ENCODE measurements at places on chromosomes 4 and X. TPM values are rescaled to one million over a fixed set of nuclear protein-coding genes. Genes with fewer than 3 reads are reported as not detected.

The MAGEA9B gene
- polyA plus RNA-seq = not detected

- no peak for DNase-seq
- H3K27ac ChIP-seq = peak overlapping the region; percentile 59
- no peaks in the 10 kb centered on the region for H3K36me3 ChIP-seq
- H3K4me3 ChIP-seq = no peak overlapping the region
- H3K4me1 ChIP-seq = peaks cover 57% of the 10 kb centered on the region
Observed at GRCh38 chr4:158767451-158767850, 1.4 kb upstream of the FNIP2 start.

DNA sequence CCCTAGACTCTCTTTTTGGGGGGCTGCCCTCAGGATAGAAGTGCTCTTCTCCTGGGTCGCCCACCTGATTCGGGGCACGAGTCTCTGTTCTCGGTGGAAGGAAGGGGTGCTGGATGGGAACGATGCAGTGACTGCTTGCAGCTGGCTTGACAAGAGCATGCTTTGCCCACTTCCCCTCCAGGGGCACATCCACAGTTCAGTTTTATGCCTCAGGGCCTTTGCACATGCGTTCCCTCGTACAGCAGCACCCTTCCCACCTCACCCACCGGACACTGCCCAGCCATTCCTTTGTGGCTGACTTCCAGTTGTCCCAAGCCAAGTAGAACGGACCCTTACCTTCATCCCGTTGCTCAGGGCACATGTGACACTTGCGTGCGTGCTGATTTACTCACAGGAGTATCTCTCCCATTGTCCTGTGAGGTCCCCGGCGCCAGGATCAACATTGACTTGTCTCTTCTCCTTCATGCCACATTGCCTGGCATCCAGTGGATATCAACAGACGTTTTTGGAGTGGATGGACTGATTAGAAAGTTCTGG, 60.0 kb downstream of the C4orf50 start:
- no peaks in the 10 kb centered on the region for H3K4me1 ChIP-seq
- no peak overlapping the region for H3K27ac ChIP-seq
- H3K36me3 ChIP-seq = no peaks in the 10 kb centered on the region
- no peaks in the 10 kb centered on the region for H3K27me3 ChIP-seq
- no peak overlapping the region for H3K4me3 ChIP-seq

DNA sequence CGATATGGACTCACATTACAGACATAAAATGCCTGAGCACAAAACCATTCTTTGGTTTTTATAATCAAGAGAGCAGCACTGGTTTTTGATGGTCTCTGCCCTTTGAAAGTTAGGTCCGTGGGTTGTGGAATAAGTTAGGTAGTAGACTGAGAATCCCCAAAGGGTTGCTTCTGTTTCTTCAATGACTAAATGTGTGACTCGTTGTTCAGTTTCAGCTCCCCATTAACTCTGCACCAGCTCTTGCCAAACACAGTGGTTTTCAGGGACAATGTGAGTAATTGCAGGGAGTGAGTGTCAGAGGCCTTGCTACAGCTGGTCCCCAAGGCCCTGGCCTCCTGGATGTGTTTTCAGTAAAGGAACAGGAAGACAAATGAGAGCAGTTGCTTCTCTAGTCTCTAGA, 24.8 kb downstream of the SMIM20 start:
- no peak for DNase-seq
- H3K4me3 ChIP-seq = no peak overlapping the region
- H3K4me1 ChIP-seq = peaks cover 5% of the 10 kb centered on the region
- no peaks in the 10 kb centered on the region for H3K36me3 ChIP-seq

DNA sequence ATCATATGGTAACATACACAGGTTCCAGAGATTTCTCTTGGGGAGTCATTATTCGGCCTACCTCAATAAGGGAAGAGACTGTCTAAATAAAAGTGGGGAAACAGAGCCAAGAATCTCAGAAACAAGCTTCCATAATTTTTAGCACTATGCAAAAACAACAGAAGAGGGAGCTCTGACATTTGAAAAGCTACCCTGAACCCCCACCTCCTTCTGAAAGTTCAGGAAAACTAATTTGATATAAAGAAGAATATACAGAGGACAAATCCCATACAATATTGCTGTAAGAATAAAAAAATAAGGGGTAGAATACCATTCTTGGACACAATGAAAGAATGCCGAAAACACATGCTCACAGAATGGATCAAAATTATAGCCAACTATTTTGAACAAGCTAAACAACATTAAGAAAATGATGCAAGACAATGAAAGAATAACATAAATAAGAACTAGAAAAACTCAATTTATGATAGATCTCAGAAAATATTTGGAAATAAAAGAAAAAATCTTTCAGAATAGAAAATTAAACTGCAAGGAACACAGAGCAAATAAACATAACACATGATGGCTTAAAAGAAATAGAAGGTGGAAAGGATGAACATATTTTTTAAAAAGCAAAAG, 14.4 kb upstream of the ZNF41 start:
- H3K4me3 ChIP-seq = no peak overlapping the region
- H3K27ac ChIP-seq = no peak overlapping the region
- no peak for DNase-seq
- no peaks in the 10 kb centered on the region for H3K36me3 ChIP-seq

Measured in spleen (tissue), 13 donors.